ENCODE measurements at places on chromosomes 1 and 21.

DNA sequence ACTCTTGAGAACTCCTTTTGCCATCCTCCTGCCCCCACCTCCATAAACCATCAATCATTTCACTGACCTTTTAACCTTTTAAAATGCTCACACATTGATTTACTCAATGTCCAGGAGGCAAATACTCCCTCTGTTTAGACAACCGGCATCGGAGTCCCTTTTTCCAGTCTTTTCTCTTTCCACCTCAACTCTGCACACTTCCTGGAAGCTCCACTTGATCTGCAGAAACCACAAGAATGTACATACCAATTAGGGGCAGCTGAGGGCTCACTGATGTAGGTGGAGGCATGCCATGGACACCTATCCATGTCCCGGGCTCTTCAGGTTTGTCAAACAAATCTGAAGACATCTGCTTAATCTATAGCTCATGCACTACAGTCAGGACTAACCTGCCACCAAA lies 5.3 kb upstream of the AMIGO1 start:
- no peak for DNase-seq

GRCh38 chr1:160777486-160778089 lies 18.4 kb upstream of the LY9 start:
- DNase-seq: peak; percentile 32

DNA sequence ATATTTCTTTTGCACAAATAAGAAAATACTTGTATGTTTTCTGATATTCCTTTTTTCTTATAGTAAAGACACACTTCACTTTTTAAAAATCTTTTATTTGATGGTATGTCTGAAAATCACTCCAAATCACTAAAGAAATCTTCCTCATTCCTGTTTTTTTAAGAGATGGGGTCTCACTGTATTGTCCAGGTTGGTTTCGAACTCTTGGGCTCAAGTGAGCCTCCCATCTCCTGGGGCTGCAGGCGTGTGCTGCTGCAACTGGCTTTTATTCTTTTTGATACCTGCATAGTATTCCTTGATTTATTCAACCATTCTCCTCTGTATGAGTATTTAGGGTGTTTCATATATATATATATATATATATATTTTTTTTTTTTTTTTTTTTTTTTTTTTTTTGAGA lies 88.1 kb downstream of the OSBPL9 start:
- DNase-seq: no peak

DNA sequence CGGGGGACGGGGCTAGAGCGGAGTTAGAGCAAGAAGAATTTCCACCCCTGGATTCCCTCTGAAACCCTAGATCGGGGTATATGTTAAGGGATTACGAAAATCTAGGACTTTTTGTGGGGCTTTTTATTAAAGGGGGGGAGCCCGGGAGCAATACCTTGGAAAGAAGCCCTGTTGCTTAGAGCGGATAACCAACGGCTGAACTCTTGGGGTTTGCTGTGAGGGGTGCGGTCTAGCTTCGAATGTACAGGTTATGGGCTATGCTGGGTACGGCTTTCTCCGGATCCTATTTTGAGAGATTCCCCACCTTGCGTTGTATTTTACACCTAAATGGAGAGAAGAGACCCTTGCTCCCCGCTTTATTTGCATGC lies 626 bp downstream of the DYRK3 start:
- no peak for DNase-seq

GRCh38 chr1:61323681-61324328 lies 241.4 kb downstream of the NFIA start:
- no peak for DNase-seq

- no peak for DNase-seq
Observed at GRCh38 chr1:10825592-10825991, 29.1 kb upstream of the CASZ1 start.

GRCh38 chr1:22290611-22291010 lies 147.7 kb upstream of the WNT4 start:
- no peak for DNase-seq

- no peak for DNase-seq
Observed at GRCh38 chr1:35924838-35925237, 6.1 kb upstream of the AGO3 start.
